ENCODE measurements at places on chromosomes 1 and 21.
A peak's percentile ranks its signal among the peaks of the same experiment; 100 is the strongest.

DNA sequence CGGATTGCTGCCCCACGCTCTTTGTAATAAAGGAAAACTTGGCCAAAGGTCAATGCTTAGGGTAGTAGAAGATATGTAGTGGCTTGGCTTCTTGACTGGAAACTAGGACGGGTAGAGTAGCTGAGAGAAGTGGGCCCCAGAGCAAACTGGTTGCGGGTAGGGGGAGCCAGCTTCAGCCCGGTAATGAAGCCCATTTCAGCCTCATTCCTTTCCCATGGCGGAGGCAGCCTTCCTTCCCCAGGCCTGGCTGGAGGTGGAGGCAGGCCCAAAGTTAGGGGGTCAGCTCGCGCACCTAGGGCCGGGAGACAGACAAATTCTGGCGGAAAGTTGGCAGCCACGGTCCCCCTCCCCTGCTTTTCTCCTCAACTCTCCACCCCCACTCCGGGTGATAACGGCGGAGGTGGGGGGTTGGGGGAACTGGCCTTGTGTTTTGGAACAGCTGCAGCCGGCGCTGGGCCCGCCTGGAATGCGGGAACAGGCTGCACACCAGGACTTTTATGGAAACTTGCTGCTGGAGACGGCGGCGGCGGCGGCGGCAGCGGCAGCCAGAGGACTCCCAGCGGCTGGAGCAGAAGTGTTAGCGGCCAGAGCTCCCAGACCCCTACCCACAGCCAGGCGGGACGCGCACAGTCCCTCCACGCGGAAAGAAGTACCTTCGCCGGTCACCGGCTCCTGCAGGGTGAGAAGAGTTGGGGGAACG is at the start of gene NEXN:
TSS of gene NEXN (plus strand) at position 544 of the 700 bp plus-strand sequence. CDS start 27,483 bp downstream, outside the sequence.
- peak; percentile 52 for DNase-seq

GRCh38 chr1:183303901-183304300 is 114.3 kb downstream of the NMNAT2 start:
- DNase-seq: no peak

GRCh38 chr1:220997791-220998190 is 118.5 kb downstream of the HLX start:
- no peak for DNase-seq

DNA sequence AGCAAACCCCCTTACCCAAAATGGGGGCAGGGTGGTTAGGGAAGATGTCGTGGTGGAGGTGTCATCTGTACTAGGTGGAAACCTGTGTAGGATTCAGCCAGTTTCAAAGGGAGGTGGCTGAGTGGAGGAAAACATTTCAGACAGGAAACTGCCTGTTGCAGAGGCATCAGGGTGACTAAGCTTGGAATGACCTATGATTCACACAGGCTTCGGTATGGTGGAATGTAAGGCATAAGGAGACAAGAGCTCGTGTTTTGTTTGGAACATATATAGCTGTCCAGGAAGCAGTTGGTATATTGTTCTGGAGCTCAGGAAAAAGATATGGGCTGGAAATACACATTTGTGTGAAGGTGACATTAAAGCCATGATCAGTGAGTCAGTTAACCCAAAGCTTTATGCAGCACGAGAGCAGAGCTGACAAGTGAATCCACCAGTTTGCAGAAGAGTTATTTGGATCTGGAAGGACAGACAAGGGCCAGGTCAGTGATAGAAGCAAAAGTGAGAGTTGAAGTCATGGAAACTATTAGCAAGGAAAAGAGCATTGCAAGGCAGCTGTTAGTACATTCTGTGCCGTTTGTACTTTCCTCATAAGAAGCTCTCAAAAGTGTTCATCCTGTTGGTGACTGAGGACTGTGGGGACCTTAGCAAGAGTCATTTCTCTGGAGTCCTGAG is 12.2 kb downstream of the UTP25 start:
- no peak for DNase-seq

GRCh38 chr1:56506951-56507491 is 72.3 kb downstream of the PLPP3 start:
- DNase-seq: no peak

- no peak for DNase-seq
Observed at GRCh38 chr1:212256369-212256768, 28.8 kb upstream of the PPP2R5A start.

- DNase-seq: no peak
Observed at GRCh38 chr1:202121006-202121405, 1.7 kb upstream of the GPR37L1 start.

DNA sequence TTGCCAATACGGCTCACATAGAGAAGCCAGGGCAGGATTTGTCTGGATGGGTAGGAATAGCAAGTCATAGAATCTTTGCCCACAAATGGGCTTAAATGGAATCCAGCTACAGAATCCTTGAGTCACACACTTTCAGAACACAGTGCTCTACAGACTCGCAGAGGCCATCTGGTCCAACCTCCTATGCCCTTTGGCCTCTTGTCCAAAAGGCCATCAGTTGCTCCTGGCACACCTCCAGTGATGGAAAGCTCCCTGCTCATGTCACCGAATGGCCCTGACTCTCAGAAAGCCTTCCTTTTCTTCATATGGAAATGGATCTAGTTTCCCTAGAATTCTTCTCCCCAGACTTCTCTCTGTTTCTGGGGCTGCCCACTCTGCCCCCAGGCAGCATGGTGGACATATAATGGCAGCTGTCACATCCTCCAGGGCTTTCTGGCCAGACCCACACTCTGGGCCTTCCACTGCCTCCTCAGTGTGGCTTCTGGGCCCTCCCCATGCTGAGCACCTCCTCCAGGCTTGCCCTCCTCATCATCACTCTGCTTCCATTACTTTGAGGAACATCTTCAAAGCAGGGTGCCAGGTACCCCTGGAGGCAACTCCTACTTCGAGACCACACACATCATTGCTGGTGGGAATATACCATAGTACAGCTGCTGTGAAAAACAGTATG is 33.6 kb upstream of the TRABD2B start:
- DNase-seq: no peak

DNA sequence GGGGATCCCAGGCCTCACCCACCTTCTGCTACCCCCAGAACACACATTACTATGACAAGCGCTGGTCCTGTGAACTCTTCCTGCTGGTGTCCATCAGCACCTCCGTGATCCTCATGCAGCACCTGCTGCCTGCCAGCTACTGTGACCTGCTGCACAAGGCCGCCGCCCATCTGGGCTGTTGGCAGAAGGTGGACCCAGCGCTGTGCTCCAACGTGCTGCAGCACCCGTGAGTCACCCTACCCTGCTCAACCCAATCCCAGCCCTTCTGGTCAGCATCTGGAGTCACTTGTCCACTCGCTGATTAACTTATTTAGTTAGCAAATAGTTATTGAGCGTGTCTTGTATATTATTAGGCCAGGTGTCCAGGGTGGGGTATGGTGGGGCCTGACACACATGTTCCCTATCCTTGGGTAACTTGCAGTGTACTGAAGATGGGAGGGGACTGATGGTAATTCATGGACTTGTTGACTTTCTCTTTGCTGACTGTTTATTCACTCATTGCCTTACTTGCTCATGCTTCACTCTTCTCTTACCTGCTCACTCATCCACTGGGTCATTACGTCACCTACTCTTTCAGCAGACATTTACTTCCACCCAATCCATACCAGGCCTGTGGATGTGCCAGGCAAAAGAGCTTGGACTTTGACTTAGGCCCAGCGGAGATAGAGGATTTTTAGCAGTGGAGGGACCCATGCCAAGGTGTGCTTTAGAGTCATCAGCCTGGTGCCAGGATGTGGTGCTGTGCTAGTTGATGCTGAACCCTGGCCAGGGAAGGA is 12.9 kb upstream of the KPNA6 start:
- DNase-seq: no peak

GRCh38 chr21:46244602-46245001 is 16.0 kb upstream of the LSS start:
- no peak for DNase-seq

GRCh38 chr1:178733972-178734371 is 8.9 kb downstream of the RALGPS2 start:
- no peak for DNase-seq

- no peak for DNase-seq
Observed at GRCh38 chr1:221878134-221878533, 136.2 kb upstream of the DUSP10 start.

GRCh38 chr1:43842175-43842498 is 91.5 kb upstream of the ARTN start:
- DNase-seq: no peak

DNA sequence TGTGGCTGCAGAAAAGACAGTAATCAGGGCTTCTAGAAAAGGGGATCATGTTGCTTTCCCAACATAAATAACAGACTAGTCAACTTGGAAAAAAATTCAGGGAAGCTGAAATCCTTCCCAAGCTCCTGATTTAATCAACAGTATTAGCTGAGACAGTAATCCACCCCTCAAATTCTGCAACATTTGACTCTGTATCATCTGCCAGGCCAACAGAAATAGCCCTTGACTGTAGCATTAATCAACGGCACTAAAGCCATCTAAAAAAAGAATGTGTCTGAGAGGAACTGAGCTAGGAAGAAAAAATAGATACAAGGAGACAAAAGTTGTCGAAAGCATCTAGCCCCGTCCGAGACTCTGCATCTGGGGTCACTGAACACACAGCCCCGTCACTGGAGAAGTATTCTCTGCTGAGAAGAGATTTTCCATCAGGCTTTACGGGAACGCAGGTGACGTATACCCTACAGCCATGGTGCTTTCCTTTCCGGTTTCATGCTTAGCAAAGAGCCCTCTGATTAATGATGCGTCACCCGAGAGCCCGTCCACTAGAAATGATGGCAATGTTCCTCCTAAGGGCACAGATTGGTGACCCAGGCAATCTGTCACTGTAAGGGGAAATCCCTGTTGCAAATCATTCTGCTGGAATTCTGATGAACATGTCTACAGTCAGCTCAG is 42.1 kb upstream of the TP53BP2 start:
- DNase-seq: peak; percentile 91

DNA sequence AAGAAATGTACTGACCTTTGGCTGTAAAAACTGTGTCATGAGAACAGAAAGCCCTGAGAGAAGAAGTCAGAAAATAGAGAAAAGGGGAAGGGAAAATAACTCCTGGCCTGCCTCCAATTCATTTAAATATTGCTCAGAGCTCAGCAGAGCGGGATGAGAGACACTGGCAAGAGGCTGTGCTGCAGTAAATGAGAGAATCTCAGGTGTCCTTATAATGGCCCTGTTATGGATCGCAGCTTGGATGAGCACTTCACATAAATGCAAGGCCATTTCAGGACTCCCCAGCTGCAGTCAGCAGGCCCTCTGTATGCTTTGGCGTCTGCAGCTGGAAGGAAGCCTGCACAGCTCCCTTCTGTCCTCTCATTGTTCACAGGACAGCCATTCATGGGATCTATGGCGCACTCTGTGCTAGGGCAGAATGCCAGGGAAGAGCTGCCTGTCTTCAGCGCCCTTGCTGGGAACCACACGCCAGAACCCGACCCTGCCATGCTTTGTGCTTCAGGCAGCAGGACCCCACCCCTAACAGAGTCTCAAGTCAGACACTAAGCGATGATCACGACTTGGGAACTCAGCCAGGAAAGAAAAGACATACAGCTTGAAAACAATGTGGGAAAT is 20.7 kb upstream of the ABCB10 start:
- peak; percentile 51 for DNase-seq

GRCh38 chr1:172380441-172381244 is 39.8 kb upstream of the C1orf105 start:
- DNase-seq: peak; percentile 35

GRCh38 chr1:220891224-220892085 is 12.2 kb downstream of the HLX start:
- no peak for DNase-seq

GRCh38 chr1:110687250-110687649 is 12.5 kb upstream of the KCNA3 start:
- peak; percentile 22 for DNase-seq

- DNase-seq: no peak
Observed at GRCh38 chr1:917466-918091, 6.1 kb upstream of the SAMD11 start.

DNA sequence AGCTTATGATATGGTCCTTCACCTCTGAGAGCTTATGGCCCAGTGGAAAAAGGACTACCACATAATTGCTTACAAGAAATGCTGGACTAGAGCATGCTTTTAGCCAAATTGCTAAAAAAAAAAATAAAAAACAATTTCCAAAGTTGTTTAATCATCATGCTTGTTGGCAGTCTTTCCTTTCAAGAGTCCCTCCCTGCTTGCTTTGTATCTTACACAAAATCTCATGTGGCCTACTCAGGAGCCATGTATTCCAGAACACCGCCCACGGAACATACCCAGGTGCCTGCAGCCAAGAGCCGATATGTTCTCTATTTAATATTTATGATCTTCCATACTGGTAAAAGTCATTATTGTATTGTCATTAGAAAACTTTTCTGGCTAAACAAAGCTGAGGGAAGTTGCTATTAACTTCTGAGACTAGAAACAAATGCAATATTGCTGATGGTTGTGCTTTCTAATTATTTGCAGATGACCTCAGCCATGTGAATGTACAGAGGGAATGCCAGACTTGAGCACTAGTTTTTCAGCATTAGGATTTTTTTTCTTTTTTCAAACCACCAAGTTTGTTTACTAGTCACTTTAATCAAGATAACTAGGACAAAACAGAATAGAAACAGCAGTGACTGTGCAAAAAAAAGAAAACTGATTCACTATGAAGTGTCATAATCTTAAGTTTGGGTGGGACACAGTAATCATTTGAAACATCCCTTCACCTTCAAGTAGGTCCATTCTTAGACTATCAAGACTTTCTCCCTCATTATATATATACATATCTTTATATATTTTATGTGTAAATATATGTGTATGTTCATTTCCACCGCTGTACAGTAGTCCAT is 129.3 kb upstream of the GORAB start:
- no peak for DNase-seq

DNA sequence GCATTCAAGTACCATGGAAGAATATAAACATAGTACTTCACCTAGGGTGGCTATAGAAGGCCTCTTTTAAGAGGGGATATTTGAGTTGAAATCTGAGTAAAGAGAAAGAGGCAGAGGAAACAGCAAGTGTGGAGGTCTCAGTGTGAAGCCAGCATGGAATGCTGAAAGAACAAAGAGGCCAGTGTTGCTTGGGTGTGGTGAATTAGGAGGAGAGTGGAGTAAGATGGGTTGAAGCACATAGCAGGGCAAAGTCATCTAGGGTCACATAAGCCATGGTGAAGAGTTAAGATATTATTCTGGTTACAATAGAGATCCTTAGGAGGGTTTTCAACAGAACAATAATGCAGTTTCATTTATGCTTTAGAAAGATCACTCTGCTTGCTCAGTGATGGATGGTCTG is 37.5 kb downstream of the C1orf141 start:
- DNase-seq: no peak

DNA sequence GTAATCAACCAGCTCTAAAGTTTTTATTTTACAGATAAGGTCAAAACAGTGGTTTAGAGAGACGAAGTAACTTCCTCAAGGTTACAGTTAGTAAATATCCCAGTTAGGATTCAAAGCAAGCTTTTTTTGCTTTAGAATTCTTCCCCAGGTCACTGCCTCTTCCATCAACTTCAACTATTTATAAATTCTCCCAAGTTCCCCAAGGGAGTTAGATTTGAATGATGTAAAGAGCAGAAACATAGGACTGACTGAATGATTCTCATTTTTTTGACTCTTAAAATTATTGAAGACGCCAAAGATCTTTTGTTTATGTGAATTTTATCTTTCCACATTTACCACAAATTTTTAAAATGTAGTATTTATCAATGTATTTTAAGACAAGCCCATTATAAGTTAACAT is 4.1 kb downstream of the POGZ start:
- DNase-seq: no peak

GRCh38 chr1:175804561-175804960 is 61.2 kb upstream of the TNR start:
- DNase-seq: no peak

- no peak for DNase-seq
Observed at GRCh38 chr1:2508180-2508579, 18.2 kb downstream of the PANK4 start.

GRCh38 chr1:206685334-206685768 is 646 bp downstream of the MAPKAPK2 start:
- DNase-seq: no peak

Data from NCI-H510A treated with DMSO at 0.1 percent for 48 hours (cell line).